ENCODE measurements at places on chromosomes 5 and 9.

DNA sequence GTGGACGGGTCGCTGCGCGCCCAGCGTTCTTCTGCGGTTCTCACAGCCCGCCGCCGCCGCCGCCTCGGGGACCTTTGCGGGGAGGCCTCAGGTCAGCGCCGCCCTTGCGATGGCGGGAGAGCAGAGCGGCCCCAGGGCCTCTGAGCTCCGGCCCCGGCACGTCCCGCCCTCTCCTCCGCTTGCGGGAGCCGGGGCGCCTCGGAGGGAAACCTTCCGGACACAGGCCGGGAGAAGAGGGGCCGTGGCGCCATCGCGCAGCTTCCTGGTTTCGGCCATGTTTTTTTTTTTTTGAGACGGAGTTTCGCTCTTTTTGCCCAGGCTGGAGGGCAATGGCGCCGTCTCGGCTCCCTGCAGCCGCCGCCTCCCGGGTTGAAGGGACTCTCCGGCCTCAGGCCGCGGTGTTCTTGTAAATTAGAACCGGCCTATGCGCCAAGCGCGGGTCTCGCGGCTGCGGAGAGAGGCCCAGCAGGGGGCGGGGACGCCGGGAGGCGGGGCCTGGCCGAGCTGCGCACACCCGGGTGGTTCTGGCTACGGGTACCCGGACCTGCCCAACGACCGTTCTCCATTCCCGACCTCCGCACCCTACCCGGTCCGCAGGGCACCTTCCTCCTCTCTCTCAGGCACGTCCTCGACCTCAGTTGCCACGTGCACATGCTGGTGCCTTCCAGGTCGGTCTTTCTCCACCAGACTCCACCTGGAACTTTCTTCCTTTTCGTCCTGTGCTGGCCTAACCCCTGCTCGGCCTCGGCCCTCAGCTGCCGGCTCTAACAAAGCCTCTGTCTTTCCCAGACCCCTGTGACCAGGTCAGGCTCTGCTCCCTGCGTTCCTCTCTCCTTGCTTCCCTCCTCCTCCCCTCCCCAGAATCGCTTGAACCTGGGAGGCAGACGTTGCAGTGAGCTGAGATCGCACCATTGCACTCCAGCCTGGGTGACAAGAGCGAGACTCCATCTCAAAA, 28.8 kb upstream of the MGAT1 start:
- no peak for DNase-seq

GRCh38 chr5:166772770-166773169, 1518.7 kb upstream of the WWC1 start:
- no peak for DNase-seq

DNA sequence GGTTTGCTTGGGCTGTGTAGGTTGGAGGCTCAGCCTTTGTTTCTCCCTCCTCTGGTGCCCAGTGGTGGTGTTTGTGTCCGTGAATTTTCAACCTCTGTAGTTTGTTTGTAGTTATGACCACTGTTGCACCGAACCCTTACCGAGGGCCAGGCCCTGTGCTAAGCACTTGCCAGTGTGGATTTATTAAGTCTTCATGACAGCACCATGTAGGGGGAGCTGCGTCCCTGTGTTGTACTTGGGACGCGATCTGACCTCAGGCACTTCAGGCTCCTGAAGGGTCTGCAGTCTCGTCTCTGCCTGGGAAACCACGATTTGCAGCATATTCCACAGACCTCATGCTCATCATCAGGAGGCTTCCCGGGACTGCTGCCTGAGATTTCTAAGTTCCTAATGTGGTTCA, 12.8 kb downstream of the TENT4A start:
- DNase-seq, result no peak

DNA sequence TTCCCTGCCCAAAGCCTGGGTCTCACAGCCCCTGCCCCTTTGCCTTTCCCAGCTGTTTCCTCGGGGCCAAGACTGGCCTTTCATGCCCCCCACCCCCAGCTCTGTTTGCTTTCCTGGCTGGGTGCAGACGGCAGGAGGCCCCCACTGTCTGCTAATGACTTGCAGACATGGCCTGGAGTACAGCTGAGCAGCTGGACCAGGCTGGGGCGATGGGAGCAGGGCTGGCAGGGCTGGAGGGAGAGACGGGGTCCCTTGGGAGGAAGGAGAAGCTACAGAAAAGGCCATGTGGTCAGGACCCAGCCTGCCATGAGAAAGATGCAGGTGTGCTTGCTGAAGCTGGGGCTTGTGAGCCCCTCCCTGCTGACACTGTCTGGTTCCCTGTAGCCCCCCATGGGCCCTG, 28.3 kb upstream of the GFPT2 start:
- no peak for DNase-seq

GRCh38 chr5:130710596-130710995, 454.5 kb downstream of the HINT1 start:
- no peak for DNase-seq

GRCh38 chr5:79513704-79514390, at the start of gene HOMER1:
Gene HOMER1, minus strand, starts transcription at chr5:79514134. Its CDS starts 1,360 bp downstream, at chr5:79512774.
- DNase-seq, result peak; percentile 34

DNA sequence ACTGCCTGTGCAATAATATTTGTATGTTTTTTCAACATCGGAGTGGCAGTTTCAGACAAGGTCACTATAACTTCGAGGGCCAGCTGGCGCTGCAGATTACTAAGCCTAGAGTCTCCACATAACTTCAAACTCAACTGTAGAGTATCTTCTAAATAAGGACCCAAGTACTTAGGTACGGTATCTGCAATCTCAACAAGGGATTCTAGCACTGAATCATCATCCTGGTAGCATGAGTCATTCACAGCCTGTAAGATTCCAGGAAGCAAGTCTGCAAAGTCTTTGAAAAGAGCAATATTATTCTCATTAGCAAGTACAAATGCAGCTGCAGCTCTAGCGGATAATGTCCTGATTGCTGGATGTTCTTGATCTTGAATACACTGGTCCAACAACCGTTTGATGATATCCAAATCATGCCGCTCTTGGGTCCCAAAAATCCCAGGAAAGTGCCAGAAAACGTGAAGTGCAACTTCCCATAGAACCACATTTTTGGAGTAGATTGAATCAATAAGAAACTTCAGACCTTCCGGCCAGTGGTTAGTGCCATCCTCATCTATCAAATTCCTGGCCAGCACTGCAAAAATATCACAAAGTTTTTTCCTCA, 654 bp downstream of the RANBP6 start:
- no peak for DNase-seq

DNA sequence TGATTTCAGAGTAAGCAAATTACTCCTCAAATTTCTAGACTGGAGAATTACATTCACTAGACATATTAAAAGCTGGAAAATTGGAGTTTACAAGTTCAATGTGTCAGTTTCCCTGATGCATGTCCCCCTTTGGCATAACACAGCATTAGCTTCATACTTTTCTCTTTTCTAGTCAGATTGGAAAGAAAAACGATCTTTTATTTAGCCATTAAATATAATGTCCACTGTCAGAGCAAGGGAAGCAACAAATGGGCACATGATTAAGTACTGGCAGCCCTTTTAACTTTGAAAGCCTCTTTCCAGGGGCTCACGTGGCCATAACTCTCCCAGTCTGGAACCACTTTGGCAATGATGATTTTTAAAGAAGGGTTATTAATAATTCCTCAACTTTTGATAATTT, 203.3 kb downstream of the KCNN2 start:
- no peak for DNase-seq

GRCh38 chr9:131651599-131651998, 88.3 kb downstream of the RAPGEF1 start:
- DNase-seq, result no peak

GRCh38 chr9:137055385-137056364, 1.8 kb upstream of the ENTPD2 start:
- no peak for DNase-seq

DNA sequence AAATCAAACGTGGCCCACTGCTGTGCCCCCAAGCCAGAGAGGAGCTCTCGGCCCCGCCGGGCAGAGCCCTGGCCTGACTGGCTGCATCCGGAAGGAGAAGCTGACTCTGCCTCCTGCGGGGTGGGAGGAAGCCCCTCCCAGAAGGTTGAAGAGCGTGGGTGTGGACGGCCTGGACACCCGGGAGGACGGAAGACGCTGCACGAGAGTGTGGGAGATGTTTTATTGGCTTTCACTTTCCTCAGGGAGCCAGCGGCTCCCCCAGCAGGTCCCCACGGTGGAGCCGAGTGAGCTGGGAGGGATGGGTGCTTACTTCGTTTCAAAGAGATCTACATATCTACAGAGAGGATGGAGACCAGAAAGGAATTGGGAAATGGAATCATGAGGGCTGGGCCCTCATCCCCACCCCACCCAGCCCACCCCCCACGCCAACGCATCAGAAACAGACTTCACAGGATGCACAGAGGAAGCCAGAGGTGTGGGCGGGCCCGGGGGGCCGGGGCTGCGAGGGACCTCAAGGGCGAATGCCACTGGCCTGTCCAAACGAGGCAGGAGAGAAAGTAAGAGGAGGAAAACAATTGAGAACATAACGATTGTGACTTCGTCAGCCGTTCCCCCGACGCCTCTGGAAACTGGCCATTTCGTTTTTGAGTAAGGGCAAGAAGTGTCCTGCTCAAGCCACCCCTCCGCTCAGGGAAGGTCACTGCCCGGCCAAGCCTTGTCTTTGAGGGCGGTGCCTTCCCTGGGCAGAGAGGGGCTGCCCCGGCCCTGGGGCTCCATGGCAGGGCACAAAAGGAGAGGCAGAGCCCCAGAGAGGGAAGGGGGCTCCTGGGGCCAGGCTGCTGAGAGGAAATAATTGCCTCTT, 32.1 kb downstream of the FAM163B start:
- DNase-seq, result no peak

GRCh38 chr5:149403923-149404745, 25.0 kb upstream of the IL17B start:
- no peak for DNase-seq
